GM13976 (cell line): ENCODE measurements at places on chromosomes 2 and 18.
A peak's percentile ranks its signal among the peaks of the same experiment; 100 is the strongest.

- no peak for DNase-seq
Measured at GRCh38 chr2:139217641-139218040, 437.5 kb upstream of the NXPH2 start.

- no peak for DNase-seq
Measured at GRCh38 chr2:128347701-128348539, 29.3 kb upstream of the HS6ST1 start.

DNA sequence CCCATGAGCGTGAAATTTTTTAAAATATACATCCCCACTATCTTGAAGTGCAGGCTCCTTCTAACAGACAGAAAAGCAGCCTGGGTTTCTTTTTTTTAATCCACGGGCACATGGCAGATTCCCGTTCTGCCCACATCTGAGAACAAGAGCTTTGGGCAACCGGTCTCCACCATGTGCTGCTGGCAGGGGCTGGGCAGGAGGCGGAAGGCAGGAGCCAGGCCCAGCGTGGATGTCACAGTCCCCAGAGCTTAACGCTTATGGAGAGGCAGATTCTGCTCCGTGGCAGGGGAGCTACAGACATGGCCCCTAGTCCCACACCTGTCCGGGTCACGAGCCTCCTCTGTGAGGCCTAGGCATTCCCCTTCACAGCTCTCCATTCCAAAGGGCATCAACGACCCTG lies 503.0 kb upstream of the MYT1L start:
- no peak for DNase-seq

GRCh38 chr2:118845522-118846441 lies 1.7 kb downstream of the EN1 start:
- DNase-seq = no peak

- DNase-seq = no peak
Measured at GRCh38 chr2:240259201-240259923, 118.9 kb upstream of the OTOS start.

DNA sequence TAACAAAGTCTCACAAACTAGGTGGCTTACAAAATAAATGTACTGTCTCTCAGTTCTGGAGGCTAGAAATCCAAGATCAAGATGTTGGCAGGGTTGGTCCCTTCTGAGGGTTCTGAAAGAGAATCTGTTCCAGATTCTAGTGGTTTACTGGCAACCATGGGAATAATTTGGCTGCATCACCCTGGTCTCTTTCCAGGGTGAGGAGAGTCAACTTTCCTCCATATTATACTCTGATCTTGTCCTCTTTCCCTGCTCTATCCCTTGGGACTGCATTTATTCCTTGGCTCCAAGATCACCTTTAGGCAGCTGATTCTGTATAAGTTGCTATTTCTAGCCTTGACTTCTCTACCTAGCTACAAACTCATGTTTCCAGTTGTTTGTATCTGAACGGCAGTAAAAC lies 35.2 kb downstream of the SLC40A1 start:
- no peak for DNase-seq

DNA sequence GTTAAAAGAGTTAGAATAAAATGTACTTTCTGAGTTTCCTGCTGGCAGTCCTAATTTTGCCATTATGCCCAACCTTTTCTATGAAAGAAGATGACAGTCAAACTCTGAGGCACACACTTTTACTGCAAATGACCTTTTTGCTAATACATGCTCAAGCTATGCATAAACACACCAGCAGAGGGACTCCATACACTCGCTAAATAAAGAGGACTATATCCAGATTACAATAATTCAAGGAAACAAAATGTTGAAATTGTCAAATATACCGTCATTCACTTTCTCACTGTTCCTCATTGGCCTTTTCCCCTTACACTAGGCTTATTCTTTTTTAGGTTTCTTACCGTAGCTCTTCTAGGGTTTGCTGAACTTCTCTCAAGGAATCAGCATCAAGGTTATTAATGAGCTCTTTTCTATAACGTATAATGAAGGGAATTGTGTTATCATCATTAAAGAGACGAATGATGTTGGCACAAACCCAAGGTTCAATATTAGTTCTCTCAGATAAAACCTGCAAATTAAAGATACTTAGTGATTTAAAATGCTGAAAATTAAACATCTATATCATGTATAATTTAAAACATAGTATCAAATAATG lies 25.7 kb downstream of the SRBD1 start:
- DNase-seq = peak; percentile 29

GRCh38 chr2:11159574-11160170 lies 4.4 kb downstream of the SLC66A3 start:
- no peak for DNase-seq

GRCh38 chr2:233915128-233915527 lies 2.0 kb upstream of the TRPM8 start:
- no peak for DNase-seq

DNA sequence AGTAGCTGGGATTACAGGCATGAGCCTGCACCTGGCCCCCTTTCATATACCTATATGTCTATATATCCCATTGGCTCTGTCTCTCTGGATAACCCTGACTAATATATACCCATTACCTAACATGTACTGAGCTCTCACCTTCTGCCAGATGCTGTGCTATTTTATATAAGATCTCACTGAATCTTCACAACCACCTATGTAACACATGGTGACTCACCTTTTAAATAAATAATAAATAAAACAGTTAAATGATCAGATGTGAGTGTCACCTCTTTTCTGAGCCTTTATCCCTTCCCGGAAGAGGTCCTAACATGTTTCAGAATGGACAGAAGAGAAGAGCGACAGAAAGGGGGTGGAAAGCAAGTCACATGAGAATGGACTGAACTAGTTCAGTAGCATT lies 123.1 kb downstream of the SPIRE1 start:
- DNase-seq = no peak

GRCh38 chr2:194870974-194871535 lies 786.0 kb upstream of the SLC39A10 start:
- DNase-seq = no peak

DNA sequence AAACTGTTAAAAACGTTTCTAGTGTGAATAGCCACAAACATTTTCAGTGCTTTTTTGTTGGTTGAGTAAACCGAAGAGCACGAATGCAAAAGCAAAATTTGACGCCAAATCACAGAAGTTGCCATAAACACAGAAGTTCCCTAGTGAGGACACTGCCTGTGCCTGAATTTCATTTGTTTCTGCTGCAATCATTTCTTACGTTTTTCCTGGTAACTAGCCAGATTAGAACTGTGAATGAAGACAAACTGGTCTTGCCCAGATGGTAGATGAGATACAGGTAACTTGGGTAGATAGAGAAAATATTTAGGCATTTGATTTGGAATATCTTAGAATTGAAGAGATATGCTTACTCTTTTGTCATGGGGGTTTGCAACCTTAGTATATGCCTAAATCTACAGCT lies 9.8 kb upstream of the TBR1 start:
- no peak for DNase-seq

DNA sequence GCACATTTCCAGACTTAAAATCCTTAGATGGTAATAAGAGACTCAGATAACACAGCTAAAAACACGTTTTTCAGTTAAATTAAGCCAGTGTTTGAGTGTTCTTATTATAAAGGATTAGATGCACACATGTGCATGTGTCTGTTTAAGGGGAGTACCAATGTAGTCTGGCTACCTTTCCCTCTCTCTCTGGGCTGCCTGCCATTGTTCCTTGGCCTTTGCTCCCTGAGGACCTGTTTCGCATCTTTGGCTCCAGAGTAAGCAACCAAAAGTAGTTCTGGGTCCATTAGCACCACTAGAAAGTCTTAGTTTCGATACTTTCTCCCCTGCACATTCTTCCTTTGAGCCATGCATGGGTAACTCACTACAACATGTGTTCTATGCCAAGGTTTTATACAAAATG lies 228.3 kb downstream of the TPGS2 start:
- no peak for DNase-seq

GRCh38 chr2:180495606-180496005 lies 484.8 kb upstream of the UBE2E3 start:
- no peak for DNase-seq

- DNase-seq = no peak
Measured at GRCh38 chr2:123518367-123518766, 506.7 kb upstream of the CNTNAP5 start.

DNA sequence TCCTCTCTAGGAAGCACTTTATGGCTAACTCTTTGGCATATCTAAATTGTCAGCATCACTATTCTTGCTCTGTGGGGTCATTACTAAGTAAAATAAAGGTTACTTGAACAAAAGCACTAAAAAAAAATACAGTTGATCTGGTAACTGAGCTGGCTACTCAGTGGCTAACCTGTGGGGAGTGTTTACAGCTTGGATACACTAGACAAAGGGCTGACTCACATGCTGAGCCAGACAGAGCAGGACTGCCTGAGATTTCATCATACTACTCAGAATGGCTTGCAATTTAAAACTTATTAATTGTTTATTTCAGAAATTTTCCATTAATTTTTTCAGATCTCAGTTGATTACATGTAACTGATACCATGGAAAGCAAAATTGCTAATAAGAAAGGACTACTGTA lies 1690.4 kb upstream of the SLC39A10 start:
- DNase-seq = no peak

GRCh38 chr2:172428832-172429210 lies 1.4 kb downstream of the ITGA6 start:
- DNase-seq = no peak

DNA sequence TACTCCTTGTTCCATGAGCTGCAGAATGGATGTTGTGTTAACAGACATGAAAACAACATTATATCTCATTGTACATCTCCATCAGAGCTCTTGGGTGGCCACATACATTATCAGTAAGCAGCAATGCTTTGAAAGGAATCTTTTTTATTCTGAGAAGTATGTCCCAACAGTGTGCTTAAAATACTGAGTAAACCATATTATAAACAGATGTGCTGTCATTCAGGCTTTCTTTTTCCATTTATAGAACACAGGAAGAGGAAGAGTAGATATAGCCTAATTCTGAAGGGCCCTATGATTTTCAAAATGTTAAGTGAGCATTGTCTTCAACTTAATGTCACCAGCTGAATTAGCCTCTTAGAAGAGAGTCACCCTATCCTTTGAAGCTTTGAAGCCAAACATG lies 44.3 kb upstream of the CABYR start:
- DNase-seq = no peak

DNA sequence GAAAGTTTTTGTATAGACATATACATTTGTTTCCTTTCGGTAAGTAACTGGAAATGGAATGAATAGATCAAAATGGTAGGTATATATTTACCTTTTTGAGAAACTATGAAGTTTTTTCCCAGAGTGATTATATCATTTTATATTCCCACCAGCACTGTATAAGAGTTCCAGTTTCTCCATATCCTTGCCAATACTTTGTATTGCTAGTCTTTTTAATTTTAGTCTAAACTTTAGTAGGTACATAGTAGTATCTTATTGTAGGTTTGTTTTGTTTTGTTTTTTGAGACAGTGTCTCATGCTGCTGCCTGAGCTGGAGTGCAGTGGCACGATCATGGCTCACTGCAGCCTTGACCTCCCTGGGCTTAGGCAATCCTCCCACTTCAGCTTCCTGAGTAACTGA lies 56.6 kb downstream of the AGPS start:
- DNase-seq = no peak

DNA sequence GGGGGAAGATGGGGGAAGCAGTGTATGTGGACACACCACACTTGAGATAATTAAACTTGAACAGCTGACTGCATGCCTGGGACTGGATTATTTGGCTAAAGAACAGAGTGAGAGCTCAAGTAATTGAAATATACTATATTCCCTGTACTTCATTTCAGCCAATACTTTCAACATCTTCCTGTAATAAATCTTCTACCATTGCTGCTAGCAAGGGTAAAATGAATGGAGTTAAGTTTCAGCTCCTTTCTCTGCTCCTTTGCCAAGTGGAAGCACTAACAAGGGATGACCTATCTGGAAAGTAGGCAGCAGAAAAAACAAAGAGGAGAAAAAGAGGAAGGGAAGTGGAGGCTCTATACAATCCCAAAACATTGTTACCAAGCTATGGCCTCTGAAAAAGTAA lies 50.9 kb downstream of the MMADHC start:
- DNase-seq = no peak

- no peak for DNase-seq
Measured at GRCh38 chr2:13686262-13686661, 946.3 kb upstream of the LRATD1 start.

GRCh38 chr2:85707304-85707703 lies 13.1 kb downstream of the GNLY start:
- peak; percentile 80 for DNase-seq

- no peak for DNase-seq
Measured at GRCh38 chr2:227503433-227504406, 31.8 kb downstream of the AGFG1 start.

- peak; percentile 86 for DNase-seq
Measured at GRCh38 chr2:231926180-231926741, at the start of gene NPPC. Gene NPPC (minus strand): TSS chr2:231926396. CDS start chr2:231926249, 147 bp downstream.

GRCh38 chr2:227374158-227374557 lies 4.9 kb downstream of the TM4SF20 start:
- no peak for DNase-seq

DNA sequence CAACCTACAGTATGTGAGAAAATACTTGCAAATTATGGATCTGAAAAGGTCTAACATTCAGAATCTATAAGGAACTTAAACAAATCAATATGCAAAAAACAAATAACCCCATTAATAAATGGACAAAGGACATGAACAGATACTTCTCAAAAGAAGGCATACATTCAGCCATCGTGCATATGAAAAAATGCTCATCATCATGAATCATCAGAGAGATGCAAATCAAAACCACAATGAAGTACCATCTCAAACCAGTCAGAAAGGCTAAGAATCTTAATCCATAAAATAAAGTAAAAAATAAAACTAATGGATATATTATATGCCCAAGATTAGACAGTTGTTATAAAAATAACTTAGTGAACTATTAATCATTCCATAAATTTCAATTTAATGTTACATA lies 154.0 kb downstream of the CALCRL start:
- no peak for DNase-seq

DNA sequence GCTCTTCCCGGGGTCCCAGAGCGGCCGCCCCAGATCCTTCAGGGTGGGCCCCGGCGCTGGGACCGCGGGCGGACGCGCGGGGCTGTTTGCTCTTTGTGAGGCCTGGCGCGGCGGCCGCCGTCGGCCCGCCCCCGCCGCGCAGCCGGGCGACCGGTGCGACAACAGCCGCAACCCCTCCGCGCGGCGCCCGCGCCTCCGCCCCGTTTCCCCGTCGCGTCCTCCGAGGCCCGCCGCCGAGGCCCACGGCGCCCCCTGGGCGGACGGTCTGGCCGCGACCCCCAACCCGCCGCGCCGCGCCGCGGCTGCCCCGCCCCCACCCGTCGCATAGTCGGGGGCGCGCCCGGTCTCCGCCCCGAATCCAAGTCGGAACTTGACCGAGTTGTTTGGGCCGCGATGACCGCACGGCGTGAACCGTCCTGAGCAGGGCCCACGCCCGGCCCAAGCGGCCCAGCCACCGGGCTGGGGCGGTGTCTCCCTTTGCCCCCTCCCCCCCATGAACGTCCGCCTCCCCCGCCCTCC lies 448 bp downstream of the YPEL5 start:
- peak; percentile 54 for DNase-seq

DNA sequence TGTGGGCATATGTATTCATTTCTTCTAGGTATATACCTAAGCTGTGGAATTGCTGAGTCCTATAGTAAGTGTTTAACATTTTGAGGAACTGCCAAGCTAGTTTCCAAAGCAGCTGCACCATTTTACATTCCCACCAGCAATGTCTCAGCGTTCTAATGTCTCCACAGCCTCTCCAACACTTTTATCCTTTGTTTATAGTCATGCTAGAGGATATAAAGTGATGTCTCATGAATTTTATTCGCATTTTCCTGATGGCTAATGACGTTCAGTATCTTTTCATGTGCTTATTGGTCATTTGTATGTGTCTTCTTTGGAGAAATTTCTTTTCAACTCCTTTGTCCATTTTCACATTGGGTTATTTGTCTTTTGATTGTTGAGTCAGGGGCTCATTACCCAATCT lies 295.2 kb downstream of the NCKAP5 start:
- no peak for DNase-seq

- no peak for DNase-seq
Measured at GRCh38 chr2:181275643-181276070, 181.5 kb upstream of the ITGA4 start.
